ENCODE measurements at places on chromosomes 12 and 14.

DNA sequence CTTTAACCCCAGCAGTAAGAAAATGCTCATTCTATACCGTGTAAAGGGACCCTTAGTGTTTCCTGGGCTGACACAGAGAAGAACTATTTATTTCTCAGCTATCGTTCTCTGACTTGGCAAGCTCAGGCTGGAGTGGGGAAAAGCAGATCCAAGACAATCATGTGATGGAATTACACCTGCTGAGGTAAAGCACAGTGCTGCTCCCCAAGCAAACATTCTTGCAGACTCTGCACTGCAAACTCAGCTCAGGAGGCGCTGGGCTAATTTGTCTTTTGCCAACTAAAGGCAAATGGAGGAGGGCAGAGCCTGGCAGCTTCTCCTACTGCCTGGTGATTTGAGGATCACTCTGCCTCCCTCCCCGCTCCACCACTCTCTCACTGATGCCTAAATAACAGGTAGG lies 57.8 kb upstream of the FUT8 start:
- no peak overlapping the region for H3K4me3 ChIP-seq
- H3K4me1 ChIP-seq, result peaks cover 57% of the 10 kb centered on the region
- peak overlapping the region; percentile 83 for H3K27ac ChIP-seq
- H3K36me3 ChIP-seq, result no peaks in the 10 kb centered on the region
- no peak for DNase-seq
- no peaks in the 10 kb centered on the region for H3K27me3 ChIP-seq

- no peak overlapping the region for H3K27ac ChIP-seq
- peaks cover 9% of the 10 kb centered on the region for H3K4me1 ChIP-seq
- H3K36me3 ChIP-seq, result no peaks in the 10 kb centered on the region
- no peak for DNase-seq
- H3K27me3 ChIP-seq, result no peaks in the 10 kb centered on the region
These were observed 7.0 kb downstream of the APOLD1 start for GRCh38 chr12:12792421-12792820.

DNA sequence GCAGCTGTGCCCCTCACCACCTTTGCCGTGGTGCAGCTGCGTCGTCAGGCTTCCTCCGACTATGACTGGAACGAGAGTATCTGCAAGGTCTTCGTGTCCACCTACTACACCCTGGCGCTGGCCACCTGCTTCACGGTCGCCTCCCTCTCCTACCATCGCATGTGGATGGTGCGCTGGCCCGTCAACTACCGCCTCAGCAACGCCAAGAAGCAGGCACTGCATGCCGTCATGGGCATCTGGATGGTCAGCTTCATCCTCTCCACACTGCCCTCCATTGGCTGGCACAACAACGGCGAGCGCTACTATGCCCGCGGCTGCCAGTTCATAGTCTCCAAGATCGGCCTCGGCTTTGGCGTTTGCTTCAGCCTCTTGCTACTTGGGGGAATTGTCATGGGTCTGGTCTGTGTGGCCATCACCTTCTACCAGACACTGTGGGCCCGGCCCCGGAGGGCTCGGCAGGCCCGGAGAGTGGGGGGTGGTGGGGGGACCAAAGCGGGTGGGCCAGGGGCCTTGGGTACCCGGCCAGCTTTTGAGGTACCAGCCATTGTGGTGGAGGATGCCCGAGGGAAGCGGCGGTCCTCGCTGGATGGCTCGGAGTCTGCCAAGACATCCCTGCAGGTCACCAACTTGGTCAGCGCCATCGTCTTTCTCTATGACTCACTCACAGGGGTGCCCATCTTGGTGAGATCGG lies 2.6 kb downstream of the GPR162 start:
- H3K27me3 ChIP-seq, result peaks cover 52% of the 10 kb centered on the region
- no peak overlapping the region for H3K4me3 ChIP-seq
- no peak overlapping the region for H3K27ac ChIP-seq
- no peak for DNase-seq

DNA sequence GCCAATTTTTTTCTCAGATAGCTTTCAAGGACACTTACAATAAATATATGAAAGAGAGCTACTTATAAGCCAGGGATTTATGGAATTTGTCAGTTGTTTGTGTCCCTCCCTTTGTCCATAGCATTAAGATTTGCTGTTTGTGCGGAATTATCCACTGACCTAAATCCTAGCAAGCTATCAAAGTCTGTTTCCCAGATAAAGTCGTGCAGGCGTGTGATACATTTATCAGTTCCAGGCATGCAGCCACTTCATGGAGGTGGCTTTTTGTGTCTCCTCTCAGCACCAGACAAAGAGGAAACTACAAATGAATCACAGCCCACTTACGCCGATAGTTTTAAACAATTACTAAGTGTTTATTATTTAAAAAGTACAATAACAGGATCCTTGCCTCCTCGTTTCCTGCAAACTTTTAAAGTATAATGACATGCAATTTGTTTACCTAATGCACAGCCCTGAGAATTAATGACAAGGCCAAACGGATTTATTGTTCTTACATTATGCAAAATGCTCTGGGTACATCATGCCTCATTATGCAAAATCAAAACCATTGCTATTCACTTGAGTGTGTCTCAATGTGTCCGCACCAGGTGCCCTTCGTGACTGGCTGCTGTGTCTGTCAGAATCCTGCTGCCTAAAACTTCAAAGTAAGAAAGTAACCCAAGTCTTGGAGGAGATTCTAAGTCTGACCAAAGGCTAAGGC lies 423.2 kb downstream of the GLT1D1 start:
- no peaks in the 10 kb centered on the region for H3K36me3 ChIP-seq
- no peak for DNase-seq
- H3K27ac ChIP-seq, result no peak overlapping the region
- no peaks in the 10 kb centered on the region for H3K4me1 ChIP-seq
- H3K27me3 ChIP-seq, result peaks cover 2% of the 10 kb centered on the region

DNA sequence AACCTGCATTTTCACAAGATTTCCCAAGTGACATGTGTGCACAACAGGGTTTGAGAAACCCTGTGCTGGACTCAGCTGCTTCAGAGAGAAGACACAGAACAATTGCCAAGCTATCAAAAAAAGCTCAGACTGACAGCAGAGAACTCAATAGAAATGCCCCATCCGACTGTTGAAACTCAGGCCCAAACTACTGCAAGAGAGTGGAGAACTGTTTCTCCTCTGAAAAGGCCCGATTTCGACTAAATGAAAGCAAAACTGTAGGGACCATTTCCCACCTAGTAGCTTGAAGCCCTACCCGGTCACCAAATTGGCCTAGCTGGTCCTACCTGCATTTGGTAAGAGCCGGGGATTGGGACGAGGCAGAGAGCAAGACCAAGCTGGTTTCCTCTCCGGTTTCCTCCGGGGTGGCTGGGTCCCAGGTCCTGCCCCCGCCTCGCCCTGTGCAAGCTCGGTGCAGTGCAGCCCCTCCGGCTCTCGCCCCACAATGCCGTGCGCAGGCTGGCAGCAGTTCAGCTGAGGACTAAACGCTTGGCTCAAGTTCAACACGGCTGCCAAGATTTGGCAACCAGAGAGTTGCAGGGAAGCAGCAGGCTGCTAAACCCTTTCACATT lies 1180.6 kb downstream of the VRK1 start:
- H3K4me1 ChIP-seq, result no peaks in the 10 kb centered on the region
- no peak for DNase-seq
- no peaks in the 10 kb centered on the region for H3K36me3 ChIP-seq
- no peak overlapping the region for H3K4me3 ChIP-seq

DNA sequence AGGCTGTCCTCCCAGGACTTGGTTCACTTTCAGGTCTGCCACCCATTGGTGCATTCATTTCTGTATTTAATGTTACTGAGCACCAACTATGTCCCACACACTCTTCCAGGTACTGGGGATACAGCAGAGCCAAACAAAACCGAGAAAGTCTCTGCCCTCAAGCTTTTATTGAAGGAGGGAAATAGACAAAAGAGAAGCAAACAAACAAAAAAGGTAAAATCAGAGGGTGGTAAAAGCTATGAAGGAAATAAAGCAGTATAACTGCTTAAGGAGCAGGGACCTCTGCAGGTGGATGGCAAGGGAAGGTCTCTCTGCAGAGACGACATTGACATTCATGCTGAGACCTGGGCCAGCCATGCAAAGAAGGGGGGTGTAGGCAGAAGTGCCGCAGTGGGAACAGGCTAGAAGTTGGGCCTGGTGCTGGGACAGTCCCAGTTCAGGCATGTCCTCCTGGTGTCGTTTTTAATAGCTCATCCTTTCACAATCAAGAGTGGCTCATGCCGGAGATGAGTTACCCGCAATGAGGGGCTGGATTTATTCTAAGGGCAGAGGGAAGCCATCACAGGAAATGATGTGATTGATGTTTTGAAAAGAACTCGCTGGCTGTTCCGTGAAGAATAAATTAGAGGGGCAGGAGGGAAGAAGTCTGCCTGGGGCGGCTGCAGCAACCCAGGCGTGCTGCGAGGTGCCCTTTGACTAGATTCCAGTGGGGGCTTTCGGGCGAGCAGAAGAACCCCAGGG lies 72.8 kb downstream of the IRF2BPL start:
- peak overlapping the region; percentile 99 for H3K27ac ChIP-seq
- no peak for DNase-seq
- peak overlapping the region; percentile 89 for H3K4me3 ChIP-seq
- H3K27me3 ChIP-seq, result no peaks in the 10 kb centered on the region
- no peaks in the 10 kb centered on the region for H3K36me3 ChIP-seq
- H3K4me1 ChIP-seq, result peaks cover 33% of the 10 kb centered on the region

DNA sequence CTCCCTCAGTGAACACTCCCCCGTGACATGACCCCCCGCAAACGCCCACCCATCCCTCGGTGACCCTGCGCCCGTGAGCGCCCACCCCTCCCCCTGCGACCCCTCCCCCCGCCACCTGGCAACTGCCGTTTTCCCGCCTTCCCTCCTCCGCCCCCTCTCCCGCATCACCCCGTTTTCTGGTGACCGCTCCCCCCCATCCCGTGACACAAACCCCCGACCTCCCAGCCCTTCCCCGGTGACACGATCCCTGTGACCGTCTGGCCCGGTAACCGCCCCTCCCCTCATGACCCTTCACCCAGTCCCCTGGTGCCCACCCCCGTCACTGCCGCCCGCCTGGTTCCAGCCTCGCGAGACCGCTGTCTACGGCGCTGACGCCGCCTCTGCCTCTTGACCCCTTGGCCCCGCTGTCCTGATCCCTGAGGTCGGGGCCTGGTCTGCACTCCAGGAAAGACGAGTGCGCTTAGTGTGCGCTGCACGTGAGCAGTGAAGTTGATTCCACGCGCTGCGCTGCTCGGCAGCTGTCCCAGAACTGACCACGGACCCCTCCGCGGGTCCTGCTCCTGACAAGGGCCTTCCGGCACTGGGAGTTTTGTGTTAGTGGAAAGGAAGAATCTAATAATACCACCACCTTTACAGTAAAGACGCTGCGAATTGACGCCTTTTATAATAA lies 59.4 kb downstream of the DDX51 start:
- peaks cover 2% of the 10 kb centered on the region for H3K36me3 ChIP-seq
- H3K4me1 ChIP-seq, result peaks cover 22% of the 10 kb centered on the region
- H3K4me3 ChIP-seq, result peak overlapping the region; percentile 95
- no peaks in the 10 kb centered on the region for H3K27me3 ChIP-seq

DNA sequence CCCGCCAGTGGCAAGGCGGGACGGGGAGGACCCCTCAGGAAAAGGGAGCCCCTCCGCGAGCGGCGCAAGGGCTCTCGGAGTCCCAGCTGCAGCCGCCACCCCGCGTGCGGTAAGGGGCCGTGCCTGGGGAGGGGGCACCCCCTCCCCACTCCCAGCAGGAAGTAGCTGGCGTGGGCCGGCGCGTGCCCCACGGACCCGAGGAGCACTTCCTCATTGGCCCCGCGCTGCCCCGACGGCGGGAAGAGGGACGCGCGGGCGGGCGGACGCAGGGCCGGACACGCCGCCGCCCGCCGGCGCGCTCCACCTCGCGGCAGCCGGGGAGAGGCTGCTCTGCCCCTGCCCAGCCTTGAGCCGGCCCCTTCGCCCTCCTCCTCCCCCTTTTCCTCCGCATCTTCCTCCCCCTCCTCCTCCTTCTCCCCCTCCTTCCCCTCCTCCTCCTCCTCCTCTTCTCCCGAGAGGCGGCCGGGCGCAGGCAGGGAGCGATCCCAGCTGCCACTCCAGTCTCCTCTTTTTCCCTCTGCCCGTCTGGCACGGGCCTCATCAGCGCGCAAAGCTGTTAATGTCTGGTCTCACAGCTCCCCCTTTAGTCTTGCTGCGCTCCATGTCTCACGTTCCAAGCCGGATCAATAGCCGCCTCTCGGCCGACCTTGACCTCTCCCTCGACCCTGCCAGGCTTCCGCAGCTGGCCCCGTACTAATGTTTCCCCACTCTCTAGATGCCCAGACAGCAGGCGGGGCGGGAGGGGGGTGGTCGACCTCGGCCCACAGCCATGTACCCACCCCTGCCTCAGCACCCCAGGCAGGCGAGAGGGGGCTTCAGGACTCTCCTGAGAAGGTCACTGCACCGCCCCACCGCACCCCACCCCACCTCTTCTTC lies 2.6 kb upstream of the BCL11B start:
- H3K36me3 ChIP-seq, result peaks cover 5% of the 10 kb centered on the region
- peaks cover 31% of the 10 kb centered on the region for H3K27me3 ChIP-seq
- H3K27ac ChIP-seq, result no peak overlapping the region
- H3K4me3 ChIP-seq, result peak overlapping the region; percentile 46

DNA sequence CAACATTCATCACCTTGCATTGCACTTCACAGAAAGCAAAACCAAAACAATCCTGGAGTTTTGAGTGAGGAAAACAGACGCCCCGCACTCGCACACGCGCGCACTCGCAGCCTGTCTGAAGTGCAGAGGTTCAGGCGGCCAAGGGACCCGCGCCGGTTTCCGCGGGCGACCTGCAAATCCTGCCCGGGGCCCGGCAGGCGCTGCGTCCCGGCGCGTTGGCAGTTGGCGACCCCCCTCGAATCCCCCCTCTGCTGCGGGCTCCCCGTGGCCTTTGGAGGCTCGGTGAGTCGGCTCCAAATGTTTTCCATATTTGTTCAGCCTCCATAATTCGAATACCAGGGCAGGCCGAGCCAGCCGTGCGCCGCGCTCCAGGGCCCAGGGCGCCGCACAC lies at the start of gene SSPN:
Gene SSPN (plus strand): TSS at position 324 of the 391 bp plus-strand sequence. CDS start 100 bp downstream, outside the sequence.
- H3K4me1 ChIP-seq, result peaks cover 8% of the 10 kb centered on the region
- peak within 1 kb of the TSS; percentile 94 for H3K4me3 ChIP-seq
- no peaks in the 10 kb centered on the region for H3K27me3 ChIP-seq

DNA sequence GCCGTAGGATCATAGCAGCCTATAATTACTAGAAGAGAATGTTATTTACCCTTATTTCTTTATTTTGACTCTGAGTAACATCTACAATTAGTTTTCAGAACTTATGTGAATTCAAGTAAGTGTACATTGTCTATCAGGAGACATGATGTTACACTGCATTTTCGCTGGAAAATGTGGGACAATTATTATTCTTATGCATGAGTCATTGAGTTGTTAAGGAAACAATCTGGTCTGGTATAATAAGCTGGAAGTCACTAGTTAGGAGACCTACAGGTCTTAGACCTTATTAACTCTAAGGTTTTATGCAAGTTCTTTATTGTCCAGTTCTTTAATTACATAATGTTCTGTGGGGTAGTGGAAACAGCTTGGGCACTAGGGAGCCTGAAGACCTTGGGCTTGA lies 5.8 kb downstream of the KTN1 start:
- no peaks in the 10 kb centered on the region for H3K27me3 ChIP-seq
- DNase-seq, result no peak
- peaks cover 4% of the 10 kb centered on the region for H3K36me3 ChIP-seq
- peaks cover 35% of the 10 kb centered on the region for H3K4me1 ChIP-seq

DNA sequence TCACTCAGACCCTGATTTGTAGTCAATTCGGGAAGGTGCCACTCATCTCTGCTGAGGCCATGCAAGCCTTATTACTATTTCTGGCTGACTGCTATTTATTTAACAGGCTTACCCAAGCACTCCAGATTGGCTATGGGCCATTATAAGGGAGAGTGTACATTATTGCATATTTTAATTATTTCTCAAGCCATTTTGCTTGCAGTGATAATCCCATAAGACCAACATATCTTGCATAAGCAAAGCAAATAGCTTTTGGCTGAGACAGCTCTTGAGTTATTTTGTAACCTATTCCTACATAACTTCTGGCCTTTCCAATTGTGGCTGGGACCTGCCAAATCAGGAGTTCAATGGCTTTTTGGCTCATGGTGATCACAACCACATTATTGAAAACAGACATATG lies 509.6 kb upstream of the USP15 start:
- H3K36me3 ChIP-seq, result no peaks in the 10 kb centered on the region
- H3K4me3 ChIP-seq, result no peak overlapping the region
- no peak for DNase-seq
- no peaks in the 10 kb centered on the region for H3K27me3 ChIP-seq
- no peak overlapping the region for H3K27ac ChIP-seq
- H3K4me1 ChIP-seq, result no peaks in the 10 kb centered on the region
